Stimulated activated CD4-positive, alpha-beta T cell treated with anti-CD3 and anti-CD28 coated beads, Interleukin-15, amount 100 ng/mL, for 1 hour (primary cell): ENCODE measurements at places on chromosomes 7 and 10.

GRCh38 chr10:6678211-6678803 is 98.2 kb upstream of the PRKCQ start:
- peak; percentile 31 for DNase-seq

DNA sequence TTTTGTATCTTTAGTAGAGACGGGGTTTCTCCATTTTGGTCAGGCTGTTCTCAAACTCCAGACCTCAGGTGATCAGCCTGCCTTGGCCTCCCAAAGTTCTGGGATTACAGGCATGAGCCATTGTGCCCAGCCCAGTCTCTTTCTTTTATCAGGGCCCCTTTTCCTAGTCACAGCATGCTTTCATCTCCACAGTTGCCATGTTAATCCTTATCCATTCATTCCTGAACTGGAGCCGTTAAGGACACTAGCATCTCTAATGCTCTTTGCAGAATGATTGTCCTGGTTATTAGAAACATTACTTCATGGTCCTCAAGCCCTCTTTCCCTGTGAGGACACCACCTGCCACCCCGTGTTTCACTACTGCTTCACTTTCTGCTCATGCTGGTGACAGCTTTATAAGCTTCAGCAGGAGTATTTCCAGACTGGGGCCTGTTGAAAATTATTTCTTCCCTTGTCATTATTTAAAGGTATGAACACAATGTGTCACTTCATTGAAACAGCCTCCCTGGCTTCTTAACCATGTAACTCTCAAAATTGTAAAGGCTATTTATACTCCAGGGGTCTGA is 313.9 kb downstream of the BMPER start:
- DNase-seq = no peak

DNA sequence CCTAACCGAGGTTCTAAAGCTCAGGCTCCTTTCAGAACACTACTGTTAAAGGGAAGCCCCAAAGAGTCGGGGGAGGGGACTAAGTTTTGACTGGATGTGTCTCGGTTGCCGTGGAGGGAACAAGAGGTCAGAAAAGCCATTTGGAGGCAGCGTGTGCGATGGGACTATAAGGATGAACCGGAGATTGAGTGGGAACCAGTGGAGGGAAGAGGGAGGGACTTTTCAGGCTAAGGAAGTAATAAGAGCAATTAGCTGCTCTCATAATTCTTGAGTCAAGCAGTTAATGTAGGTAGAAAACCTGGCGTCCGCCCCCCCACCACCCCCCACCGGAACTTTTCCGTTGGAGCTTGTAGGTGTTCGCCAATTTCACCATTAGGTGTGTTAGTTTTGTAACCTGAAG is 491 bp upstream of the AKAP9 start:
- DNase-seq = no peak

DNA sequence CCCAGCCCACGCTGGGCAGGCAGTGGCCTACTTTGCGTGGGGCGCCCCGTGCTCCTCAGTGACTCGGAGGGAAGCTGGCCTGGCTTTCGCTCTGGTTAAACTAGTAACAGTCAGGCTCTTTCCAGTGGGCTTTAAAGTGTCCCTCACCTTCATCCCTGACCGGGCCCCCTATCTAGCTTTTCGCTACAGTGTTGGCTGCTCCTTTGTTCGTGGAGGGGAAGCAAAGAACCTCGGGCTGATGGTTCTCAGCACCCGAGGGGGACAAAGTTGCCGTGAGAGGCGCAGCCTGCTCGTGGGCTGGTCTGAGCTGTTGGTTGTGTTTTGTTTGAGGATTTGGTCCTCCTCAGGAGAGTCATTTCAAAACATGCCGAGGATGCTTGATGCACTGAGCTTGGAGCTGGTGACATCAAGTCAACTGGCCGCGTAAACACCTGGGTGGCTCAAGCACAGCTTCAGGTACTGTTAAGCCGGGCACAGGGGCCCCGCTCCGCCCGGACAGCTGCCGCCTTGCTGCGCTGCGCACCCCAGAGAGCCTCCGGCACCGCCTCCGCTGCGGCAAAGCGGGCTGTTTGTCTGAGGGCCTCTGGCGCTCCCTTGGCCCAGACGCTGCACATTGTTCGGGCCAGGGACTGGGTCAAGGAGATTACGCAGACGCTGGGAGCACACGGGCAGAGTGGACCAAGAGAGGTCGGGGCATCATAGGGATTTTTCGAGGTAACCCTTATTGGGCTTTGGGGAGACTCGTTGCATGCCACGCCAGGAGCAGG is 1.6 kb downstream of the DLX6 start:
- DNase-seq = no peak

DNA sequence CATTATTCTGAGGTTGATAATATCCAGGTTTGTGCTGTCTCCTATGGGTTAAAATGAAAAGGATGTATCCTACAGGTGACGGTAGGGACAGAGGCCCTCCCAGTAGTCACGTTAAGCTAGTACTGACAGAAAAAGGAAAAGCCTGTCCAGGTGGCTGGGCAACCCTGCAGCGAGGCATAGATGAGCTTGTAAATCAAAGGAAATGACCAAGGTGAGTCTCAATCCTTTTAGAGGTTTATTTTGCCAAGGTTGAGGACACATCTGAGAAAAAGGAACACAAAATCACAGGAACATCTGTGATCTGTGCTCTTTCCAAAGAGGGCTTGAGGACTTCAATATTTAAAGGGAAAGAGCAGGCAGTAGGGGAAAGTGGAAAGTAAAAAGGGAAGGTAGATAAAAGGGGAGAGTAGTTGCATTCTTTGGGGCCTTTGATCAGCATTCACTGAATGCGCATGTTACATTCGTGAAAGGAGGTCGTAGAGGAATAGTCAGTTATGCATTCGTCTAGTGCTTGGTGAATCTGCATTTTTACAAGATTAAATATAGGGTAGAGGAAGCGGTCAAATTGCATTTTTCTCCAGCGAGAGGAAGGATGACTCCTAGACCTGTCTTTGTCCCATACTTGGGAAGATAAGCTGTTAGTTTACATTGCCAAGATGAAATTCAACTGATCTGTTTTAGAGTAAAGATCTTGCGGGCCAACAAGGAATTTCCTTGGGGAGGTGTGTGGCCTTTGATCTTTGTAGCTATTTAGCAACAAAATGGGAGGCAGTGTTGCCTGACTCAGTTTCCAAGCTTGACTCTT is 884 bp upstream of the GSTO1 start:
- DNase-seq = no peak

DNA sequence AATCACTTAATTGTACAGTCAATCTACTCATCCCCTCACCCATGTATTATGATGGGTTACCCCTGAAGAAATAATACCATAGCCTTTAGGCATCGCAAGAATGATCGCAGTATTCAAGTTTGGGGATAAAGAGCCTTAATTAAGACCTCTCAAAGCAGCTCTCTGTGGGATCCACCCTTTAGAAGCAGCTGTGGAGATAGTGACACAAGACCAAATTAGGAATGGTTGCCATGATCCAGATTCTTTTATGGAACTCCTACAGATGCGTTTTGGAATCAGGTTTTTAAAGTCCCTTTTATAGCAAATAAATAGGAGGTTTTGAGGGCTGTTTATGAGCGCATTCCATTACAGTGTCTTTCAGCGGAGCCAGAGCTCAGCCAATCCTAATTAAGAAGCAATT is 12.2 kb downstream of the TES start:
- no peak for DNase-seq

GRCh38 chr10:86795353-86795752 is 38.9 kb downstream of the BMPR1A start:
- DNase-seq = no peak

DNA sequence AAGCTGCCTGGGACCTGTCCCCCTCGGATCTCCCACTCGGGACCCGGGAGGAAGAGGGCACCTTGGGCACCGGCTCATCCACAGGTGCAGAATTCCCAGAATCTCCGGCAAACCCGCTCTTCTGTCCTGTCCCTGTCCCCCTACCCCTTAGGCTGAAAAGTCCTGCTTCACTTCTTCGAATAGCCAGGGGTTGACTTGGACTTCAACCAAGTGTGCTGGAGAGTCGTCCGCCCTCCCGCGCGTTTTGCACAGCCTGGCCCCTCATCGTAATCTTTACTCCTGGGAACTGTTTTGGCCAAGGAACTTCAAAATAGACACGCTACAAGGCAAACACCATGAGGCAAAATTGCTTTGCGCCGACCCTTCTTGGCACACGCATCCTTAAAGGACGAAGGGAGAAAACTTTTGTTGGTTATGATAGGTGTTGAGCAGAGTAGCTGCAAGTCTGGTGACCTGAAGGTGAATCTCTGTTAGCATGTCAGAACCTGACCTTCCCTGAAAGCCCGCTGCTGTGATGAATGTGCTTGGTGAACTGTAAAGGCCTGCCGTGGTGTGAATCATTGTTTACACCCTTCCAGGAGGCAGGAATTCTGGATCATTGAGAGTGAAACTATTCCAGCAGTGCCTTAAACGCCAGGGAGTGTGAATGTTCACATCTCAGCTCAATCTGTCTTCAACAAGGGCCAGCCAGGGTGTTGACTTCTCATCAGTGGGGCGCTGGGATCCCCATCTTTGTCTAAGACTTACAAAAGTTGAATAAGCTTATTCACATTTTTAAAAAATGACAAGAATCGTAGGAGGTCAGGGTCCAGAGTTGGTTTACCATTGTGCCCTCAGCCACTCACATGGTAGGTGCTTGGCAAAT is 589 bp upstream of the RAPGEF5 start:
- no peak for DNase-seq

DNA sequence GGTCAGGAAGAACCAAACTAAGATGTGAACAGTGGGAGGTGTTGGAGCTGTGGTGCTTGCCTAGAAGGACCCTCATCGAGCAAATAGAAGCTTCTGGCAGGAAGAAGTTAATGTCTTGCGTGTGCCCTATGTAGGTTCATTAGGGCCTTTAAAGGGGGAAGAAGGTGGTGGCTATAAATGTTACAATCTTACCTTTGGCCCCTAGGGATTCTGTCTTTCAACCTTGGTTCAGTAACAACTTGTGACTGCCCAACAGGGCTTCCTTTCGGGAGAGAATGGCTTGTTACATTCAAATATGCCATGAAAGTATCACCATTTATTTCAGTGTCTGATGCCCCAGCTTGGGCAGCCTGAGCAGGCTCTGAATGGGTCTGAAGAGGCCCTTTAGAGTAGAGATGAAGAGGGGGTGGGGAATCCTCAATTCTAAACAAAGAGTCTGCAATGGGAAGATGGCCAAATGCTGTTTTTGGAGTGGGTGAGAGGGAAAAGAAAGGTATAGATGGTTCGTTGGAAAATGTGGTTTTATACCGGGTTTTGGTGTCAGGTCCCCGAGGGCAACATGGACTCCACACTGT is 108.0 kb downstream of the TCF7L2 start:
- no peak for DNase-seq

- no peak for DNase-seq
These were observed 58.9 kb upstream of the SHH start for GRCh38 chr7:155871211-155871610.
